KBM-7 (cell line): ENCODE measurements at places on chromosomes 1 and 21.

- no peak for DNase-seq
Observed at GRCh38 chr1:4018466-4019146, 118.5 kb upstream of the C1orf174 start.

DNA sequence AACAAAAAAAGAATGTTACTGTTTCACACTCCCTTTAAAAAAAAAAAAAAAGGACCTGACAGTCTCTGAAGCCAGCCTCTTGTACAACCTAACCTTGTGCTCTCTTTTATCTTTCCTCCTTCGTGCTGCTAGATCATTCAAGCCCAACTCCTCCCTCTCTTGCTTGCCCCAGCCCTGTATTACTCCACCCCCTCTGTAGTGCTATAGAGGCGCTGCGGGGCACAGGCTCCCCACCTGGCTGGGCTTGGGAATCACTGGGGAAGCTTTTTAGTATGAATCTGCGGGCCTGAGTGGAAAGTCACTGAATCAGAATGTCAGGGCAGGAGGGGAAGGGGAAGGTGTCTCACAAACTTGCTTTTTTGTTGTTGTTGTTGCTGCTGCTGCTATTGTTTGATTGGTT lies 383.7 kb upstream of the CAMK1G start:
- DNase-seq, result no peak

- DNase-seq, result no peak
Observed at GRCh38 chr1:225883616-225884265, 1.6 kb upstream of the TMEM63A start.

DNA sequence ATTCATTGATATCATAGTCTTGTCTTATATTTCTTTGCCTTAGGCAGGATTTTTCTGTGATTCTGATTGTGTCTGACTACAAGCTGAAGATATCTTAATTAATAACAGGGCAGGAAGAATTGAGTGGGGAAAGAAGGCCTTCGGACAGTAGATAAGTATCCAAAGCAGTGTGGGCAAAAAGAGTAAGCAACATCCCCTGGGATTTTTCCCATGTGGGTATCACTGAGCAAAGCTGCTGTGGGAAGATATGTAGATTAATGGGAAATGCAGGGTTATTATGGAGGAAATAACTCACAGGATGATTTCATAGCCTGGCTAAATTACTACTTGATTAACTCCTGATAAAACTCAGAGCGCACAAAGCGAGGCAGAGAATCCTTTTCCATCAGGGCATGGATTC lies 55.7 kb downstream of the RGS5 start:
- DNase-seq, result no peak

GRCh38 chr1:161200992-161201835 lies 953 bp upstream of the NDUFS2 start:
- peak; percentile 62 for DNase-seq

- DNase-seq, result peak; percentile 61
Observed at GRCh38 chr1:91732291-91733107, 153.5 kb downstream of the TGFBR3 start.

GRCh38 chr1:79363430-79363829 lies 356.9 kb upstream of the ADGRL4 start:
- no peak for DNase-seq

DNA sequence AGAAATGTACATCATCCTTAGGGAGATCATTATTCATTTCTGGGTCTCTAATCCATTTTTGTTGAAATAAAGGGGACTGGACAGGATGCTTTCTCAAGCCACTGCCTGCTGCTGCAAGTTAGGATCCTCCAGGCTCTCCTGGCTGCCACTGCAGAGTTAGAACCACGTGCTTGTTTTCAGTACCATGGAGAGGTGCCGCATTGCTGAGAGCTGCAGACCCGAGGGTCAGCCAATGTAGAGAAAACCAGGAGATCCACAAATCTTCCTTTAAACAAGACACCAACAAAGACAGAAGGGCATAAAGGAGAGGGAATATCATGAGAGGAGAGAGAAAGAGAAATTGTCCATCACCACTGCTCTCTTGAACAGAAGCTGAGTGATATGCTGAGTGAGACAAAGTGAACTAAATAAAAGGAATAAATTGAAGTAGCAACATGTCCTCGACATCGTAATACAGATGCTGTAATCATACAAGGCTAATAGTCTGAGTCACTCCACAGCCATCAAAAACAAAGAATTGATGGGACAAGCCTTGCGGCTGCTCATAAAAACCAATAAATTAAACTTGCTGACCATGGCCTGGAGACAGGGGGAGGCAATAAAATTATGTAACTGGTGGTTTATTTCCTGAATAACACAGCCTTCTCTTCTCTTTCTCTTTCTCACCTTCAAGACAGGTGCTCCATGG lies 255.7 kb downstream of the OMA1 start:
- peak; percentile 1 for DNase-seq
